GM10248 (cell line): ENCODE measurements at places on chromosomes 11 and 22.

GRCh38 chr11:71238285-71238875, 14.0 kb downstream of the SHANK2 start:
- DNase-seq, result no peak

GRCh38 chr22:40739721-40740120, 60.4 kb downstream of the MCHR1 start:
- DNase-seq, result no peak

GRCh38 chr11:122179961-122180834, 64.2 kb upstream of the BLID start:
- no peak for DNase-seq

- no peak for DNase-seq
Observed at GRCh38 chr22:34879001-34879400, 187.0 kb upstream of the ISX start.

- no peak for DNase-seq
Observed at GRCh38 chr22:39700565-39700964, 130.0 kb downstream of the CACNA1I start.

DNA sequence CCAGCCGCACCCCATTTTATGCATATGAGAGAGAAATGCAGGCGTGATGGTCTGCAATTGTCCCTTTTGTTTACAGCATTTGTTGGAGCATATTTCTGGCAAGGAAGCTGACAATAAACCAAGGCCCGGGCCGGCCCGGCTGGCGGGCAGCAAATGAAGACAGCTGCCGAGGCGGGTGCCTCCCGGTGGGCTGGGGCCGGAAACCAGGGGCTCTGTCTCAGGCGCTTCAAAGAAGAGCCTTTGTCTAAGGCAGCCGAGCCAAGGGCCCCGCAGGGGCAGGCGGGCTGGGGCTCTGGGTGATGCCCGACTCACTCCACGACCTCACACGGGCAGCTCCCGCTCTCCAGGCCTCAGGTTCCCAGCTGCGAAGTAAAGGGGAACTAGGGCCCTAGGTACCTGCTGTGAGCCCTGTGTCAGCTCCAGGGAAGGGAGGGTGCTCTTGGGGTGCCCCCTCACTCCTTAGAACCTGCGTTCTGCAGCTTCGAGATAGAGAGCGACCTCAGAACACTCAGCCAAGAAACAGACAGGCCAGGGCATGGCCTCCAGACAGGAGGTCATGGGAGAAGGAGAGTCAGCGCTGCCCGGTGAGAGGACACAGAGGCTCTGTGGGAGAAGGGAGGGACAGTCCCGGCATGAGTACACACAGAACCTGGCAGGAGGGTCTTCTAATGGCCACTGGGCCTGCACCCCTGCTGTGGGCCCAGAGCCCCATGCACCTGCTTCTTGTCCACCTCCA, 2.4 kb downstream of the LINC01488 start:
- no peak for DNase-seq
